ENCODE measurements at places on chromosomes 11 and 22. TPM values are rescaled to one million over a fixed set of nuclear protein-coding genes. Genes with fewer than 3 reads are reported as not detected.

Gene PRG3
- not detected for total RNA-seq

Gene CD3E
- total RNA-seq = 14.3 TPM

Gene UBQLN3
- total RNA-seq = 0.35 TPM

Gene MMP1
- 0.82 TPM for total RNA-seq

Gene OR2D2
- 0.60 TPM for total RNA-seq

Gene TPBGL
- total RNA-seq = 0.69 TPM

Gene SLCO2B1
- 117 TPM for total RNA-seq

Gene KCNK7
- total RNA-seq = 0.25 TPM

Gene CBL
- 20.6 TPM for total RNA-seq

Gene OR8B12
- total RNA-seq = not detected

Gene IGLL1
- total RNA-seq = not detected

Gene C11orf91
- total RNA-seq = not detected

Gene SLC6A5
- not detected for total RNA-seq

Gene NARS2
- 13.2 TPM for total RNA-seq

Gene RASD2
- 3.4 TPM for total RNA-seq

Measured in kidney (tissue), 22 donors.